ENCODE measurements at places on chromosomes 5 and 9.

- DNase-seq = no peak
Observed at GRCh38 chr9:27227192-27227591, 69.8 kb downstream of the EQTN start.

- DNase-seq = no peak
Observed at GRCh38 chr5:142911170-142911569, 141.0 kb downstream of the ARHGAP26 start.

DNA sequence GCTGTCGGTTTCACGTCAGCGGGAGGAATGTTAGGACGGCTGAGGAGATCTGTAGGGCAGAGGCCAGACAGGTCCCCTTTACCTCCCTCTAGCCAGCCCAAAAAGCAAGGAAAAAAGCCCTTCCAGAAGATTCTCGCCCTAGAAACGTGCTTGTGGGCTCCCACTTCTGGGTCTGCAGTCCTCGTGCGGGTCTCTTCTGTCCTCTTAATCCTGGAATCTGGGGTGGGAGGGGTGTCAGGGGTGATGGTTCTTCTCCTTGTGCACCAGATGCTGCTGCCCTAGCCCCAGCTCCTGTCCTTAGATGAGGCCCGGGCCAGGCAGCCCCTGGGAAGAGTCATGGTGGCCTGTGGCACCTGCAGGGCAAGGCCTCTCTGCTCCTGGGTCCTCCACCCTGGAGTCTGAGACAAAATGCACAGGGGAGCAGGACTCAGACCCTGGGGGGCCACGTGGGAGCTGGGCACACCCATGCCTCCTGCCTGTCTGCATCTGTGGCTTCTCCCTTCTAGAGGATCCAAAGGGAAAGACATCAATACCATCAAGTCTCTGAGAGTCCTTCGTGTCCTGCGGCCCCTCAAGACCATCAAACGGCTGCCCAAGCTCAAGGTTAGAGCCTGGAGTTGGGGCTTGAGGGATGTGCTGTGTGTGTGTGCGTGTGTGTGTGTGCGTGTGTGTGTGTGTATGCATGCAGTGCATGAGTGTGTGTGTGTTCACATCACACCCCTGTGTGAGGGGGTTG, 174.2 kb downstream of the CACNA1B start:
- DNase-seq = no peak

DNA sequence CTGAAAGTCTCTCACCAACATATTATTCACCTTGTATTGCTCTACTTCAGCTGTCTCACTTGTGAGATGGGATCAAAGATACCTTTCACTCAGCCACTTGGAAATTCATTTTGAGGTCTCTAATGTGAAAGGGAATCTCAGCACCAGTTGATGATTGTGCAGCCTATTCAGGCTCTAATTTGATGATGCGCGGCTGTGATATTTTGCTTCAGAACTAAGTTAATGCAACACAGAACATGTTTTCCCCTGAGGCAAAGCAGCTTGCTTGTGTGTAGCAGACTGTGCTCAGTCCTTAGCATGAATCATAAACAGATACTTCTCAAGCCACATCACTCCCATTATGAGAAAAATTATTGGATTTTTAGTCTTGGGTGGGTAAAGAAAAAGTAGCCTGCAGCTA, 378.8 kb downstream of the OSTF1 start:
- no peak for DNase-seq

GRCh38 chr5:164505791-164506190, 1000.4 kb downstream of the MAT2B start:
- DNase-seq = no peak

GRCh38 chr9:130815242-130815808, 19.7 kb upstream of the ABL1 start:
- DNase-seq = no peak

GRCh38 chr9:132499251-132499650, 83.2 kb upstream of the BARHL1 start:
- no peak for DNase-seq

DNA sequence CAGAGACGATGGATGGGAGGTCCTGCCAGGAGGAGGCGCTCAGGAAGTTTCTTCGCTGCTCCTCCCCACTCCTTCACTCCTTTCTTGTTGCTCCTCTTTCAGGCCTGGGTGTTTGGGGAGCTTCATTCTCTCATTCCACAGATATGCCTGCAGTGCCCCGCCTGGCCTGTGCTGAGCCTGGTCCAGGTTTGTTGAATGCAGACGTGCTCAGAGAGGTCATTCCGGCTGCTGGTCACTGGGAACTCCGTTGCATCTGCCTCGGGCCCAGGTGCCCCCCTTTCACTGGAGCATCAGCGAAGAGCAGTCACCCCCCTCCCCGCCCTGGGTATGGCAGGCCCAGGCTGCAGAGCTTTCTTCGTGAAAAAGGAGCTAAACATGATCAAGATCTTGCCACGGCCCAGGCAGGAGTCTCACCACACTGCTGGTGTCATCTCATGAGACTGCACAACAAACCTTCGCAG, 15.5 kb downstream of the SURF6 start:
- no peak for DNase-seq

DNA sequence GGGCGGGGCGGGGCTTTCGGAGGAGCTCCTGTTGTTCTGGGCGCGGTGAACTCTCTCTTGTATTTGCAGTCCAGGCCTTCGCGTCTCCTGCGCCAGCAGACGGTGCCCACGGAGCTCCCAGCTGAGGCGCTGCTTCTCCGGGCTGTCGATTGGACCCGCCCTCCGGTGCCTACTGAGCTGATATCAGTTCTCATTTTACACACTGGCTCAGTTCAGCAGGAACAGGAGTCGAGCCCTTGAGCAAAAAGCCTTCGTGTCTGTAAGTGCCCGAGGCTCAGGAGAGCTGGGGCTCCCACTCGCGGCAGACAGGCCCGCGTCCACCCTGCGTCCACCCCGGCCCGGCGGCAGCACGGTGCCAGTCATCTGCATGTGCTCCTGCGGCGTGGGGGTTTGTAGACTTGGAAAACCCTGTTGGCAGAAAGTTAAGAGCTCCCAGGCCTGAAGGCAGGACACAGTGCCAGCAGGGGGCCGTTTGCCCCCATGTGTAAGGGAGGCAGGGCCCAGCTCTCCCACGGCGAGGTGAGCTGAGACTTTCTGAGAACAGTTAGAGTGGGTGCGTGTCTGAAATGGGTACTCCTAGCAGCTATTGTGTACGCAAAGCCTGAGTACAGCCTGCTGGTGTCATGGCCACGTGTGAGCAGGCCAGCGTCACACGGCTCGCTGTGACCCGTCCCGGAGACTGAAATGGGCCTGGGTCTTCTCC, 231.5 kb downstream of the FANCC start:
- no peak for DNase-seq

- DNase-seq = no peak
Observed at GRCh38 chr9:89844535-89844934, 239.7 kb downstream of the GADD45G start.

GRCh38 chr5:87735923-87736322, 323.2 kb upstream of the CCNH start:
- DNase-seq = no peak

GRCh38 chr5:116507051-116507537, 67.5 kb downstream of the SEMA6A start:
- DNase-seq = no peak

DNA sequence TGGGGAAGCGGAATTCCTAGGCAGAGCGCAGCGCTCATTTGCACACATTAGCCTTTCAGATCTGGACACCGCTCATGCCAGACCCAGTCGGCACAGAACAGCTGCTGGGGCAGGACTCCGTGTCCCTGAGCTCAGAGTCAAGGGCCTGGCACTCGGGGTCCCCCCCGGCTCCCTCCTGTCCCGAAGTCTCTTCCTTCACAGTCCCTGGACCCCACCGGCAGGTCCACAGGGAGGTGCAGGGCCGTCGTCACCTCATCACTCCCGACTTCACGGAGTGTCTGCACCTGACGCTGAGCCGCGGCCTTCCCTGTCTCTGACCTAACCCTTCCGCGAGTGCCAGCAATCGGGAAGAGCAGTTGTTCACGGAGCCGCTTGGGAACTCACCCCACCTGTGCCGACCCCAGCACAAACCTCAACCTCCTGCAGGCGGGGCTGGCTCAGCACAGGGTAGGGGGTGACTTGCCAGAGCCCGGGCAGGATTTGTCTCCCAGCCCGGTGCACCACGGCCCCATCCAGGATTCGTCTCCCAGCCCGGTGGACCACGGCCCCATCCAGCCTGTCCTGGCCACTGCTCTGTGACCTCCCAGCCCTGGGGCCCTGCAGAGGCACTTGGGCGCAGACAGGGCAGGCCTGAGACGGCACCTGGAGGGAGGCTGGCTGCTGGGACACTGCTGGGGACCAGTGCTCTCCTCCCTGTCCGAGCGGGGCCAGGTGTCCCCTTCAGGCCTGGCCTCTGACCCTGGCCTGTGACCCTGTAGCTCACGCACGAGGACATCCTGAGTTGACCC, 9.9 kb upstream of the SLC9A3 start:
- no peak for DNase-seq

DNA sequence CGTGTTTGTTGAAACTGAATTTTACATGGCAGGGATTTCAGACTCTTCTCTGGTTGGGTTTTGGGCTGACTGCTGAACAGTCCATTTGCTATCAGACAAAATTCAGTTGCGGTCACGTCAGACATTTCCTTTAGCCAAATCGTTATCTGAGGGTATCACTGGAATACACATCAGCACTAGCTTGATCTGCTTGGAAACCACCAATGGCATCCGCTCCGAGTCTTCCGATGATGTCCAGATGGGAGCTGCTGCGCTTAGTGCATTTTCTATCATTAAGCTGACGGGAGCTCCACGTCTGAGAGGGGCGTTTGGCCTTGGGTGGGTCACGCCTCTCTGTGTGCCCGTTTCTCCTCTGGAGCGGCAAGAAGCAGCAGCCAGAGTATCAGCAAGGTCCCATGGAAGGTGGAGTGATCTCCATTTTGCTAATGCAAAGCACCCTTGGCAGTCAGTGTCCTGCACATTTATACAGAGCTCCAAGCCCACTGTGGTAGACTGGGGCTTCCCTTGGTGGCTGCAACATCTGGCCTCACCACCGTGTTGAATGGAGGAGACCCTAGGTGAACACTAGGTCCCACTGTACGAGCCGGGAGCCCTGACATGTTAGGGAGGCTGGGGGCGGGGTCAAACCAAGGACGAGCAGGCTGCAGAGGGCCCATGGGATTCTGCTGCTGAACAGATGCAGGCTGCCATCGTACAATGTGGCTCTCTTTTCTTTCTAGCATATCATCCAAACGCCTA, 134.6 kb upstream of the PHYKPL start:
- no peak for DNase-seq

GRCh38 chr5:154627698-154628678, 127.2 kb upstream of the LARP1 start:
- no peak for DNase-seq

DNA sequence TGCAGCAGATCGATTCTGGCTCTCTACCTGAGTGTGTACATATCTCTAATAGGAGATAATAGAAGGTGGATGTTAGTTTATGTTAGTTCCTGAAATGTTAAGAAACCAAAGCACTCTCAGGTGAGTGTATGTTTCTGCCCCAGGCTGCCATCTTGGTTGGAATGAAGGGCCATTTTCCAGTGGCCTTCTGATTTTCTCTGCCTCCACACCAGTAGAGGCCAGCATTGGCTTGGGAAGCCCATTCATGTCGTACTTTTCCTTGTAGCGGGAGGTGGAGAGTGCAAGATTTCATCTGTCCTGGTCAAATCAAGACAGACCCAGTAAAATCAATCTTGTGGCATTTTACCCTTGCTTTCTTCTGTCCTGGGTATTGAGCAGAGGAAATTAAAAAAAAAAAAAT, 91.0 kb downstream of the GAS1 start:
- no peak for DNase-seq

- no peak for DNase-seq
Observed at GRCh38 chr5:180974612-180975315, 13.9 kb upstream of the BTNL3 start.

- no peak for DNase-seq
Observed at GRCh38 chr9:137985637-137986071, 108.1 kb downstream of the CACNA1B start.

- DNase-seq = no peak
Observed at GRCh38 chr5:40999142-40999541, 72.0 kb downstream of the MROH2B start.

DNA sequence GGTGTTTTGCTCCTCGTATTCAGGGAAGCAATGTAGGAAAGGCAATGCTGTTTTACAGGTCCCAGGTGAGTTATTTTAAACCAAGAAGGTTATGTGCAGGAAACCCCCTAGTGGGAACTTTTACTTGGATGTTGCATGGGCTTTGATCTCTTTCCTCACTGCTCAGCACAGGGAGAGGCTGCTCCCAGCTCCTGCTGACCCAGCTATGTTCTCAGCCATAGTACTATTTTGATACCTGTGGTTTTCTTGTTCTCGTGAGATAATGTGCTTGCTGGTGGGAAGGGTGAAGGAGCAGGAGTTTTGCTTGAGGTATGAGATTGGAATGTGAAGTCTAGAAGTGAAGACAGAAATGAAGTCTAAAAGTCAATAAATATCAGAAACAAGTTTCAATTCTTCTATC, 265.6 kb upstream of the FBXL7 start:
- no peak for DNase-seq

Measured in CD4-positive, alpha-beta T cell treated with Interferon gamma for 1 hour (primary cell).